Stimulated activated CD4-positive, alpha-beta T cell treated with anti-CD3 and anti-CD28 coated beads, Interleukin-1b, Interleukin-23, amount 100 ng/mL, for 24 hours (primary cell): ENCODE measurements at places on chromosomes 5 and 9.

GRCh38 chr5:151296478-151296830 lies 7.1 kb downstream of the SLC36A3 start:
- DNase-seq, result no peak

DNA sequence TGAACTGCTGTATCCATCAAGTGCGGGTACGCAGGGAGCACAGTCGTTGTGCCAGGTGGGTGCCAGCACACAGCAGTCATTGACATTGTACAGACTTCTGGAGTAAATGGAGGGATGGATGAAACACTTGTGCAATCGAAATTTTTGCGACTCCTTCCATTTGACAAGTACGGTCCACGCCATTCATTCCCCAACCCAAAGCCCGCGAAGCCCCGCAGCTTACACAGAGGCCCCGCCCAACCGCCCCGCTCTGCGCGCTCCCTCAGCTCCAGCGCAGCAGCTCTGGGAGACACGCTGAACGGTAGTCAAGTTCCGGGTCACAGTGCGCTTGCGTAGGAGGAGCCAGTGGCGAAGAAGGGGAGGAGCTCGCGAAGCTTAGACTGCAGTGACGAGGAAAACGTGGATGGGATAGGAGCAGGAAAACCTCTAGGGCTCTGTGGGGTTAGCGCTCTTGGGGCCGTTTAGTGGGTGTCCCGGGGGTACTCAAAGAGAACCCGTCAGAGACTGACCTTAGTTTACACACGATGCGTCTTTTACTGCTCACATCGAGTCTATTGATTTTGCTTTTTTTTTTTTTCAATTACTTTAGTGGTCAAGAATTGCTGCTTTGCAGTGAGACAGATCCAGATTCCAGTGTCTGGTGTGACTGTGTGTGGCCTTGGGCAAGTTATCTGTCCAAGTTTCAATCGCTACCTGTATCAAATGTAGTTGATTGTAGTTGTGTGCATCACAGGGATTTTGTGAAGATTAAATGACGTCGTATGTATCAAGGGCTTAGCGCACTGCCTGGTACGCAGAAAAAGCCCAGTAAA lies 15.3 kb upstream of the MSANTD3 start:
- DNase-seq, result peak; percentile 86

- no peak for DNase-seq
Observed at GRCh38 chr5:73826301-73827105, 200.5 kb downstream of the ARHGEF28 start.

DNA sequence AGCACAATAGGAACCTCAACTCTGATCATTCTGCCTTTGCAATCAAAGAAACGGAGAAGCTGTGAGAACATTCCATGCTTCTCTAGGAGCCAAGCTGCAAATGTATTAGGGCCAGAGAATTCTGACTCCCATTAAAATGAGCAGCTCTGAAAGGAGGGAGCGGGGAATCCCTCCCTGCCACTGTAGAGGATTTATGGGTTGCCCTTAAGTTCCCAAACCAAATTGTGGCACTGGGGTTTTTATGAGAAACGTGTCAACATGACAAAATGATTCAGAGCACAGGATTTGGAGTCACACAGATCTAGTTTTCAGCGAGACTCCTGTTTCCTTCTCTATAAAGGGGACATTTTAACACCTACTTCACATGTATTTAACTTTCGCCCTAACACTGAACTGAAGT lies 1.8 kb downstream of the IL6ST start:
- no peak for DNase-seq

DNA sequence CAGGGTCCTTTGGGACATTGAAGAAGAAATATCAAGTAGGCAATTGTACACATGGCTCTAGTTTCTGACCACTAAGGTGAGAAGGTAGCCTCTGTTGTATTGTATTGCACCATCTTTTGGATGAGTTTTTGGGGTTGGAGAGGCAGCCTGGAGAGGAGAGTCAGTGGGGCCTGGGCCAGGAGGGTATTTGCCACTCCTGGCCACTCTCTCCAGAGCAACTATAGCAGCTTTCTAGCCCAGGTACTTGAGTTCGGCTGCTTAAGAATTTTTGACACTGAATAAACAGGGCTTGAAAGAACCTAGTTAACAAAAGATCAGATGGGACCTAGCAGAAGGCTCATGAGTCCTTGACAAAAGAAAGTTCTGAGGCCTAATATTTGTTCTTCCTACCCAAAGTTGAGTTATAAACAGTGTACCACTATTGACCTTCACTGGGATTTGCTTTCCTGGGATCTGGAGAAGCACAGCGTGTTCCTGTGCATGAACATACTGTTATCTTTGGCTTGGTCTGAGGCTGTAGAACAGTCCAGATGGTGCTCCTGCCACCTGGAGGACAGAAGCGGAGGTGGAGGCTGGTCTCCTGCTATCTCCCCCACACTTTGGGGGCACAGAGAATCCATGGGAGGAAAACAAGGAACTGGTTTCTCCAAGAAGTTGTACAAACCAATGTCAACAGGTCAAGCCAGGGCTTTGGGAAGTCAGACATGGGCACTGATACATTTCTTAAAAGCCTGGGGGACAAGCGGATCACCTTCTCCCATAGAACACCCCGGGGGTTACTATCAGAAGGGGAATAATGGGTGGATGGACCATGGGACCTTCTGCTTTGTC lies 110.4 kb upstream of the LIFR start:
- DNase-seq, result no peak

- DNase-seq, result no peak
Observed at GRCh38 chr5:54062958-54063357, 247.4 kb downstream of the ARL15 start.

- no peak for DNase-seq
Observed at GRCh38 chr5:177576169-177576568, 15.8 kb upstream of the TMED9 start.

DNA sequence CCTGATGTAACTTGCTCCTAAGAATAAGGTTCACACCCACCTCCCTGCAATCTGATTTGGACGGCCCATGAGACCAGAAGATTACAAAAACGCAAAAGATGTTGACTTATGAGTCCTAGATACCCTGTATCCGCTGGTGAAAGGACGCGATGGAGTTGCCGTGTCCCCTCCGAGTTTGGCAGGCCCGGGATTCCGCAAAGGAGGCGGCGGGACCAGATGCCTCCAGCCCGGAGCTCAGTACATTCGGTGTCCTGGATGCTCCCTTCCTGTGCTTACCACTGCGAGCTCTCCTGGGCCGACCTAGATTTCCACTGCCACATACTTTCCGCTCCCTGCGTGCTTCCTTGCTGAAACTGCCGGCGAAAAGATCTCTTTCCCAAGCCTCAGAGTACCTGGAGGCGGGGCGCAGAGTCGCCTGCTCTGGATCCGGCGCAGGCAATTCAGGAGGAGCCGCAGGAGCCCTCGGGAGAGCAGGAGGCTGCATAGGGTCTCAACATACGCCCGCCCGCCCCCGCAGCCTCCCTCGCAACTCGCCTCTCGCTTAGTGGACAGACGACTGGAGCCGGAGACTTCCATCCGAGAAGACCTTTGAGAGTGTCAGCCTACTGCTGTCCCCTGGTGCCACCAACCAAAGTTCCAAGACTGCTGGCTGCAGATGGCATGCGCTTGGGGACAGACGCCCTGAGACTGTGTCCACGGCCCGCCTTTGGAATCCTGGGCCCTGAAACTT lies 39.8 kb downstream of the ANXA2R start:
- DNase-seq, result no peak

GRCh38 chr9:18829873-18830272 lies 203.1 kb downstream of the SAXO1 start:
- DNase-seq, result no peak

GRCh38 chr5:6359555-6360322 lies 18.6 kb downstream of the MED10 start:
- DNase-seq, result no peak

GRCh38 chr9:107636571-107637381 lies 147.2 kb upstream of the KLF4 start:
- no peak for DNase-seq

GRCh38 chr5:37552770-37553719 lies 173.9 kb downstream of the WDR70 start:
- DNase-seq, result no peak

DNA sequence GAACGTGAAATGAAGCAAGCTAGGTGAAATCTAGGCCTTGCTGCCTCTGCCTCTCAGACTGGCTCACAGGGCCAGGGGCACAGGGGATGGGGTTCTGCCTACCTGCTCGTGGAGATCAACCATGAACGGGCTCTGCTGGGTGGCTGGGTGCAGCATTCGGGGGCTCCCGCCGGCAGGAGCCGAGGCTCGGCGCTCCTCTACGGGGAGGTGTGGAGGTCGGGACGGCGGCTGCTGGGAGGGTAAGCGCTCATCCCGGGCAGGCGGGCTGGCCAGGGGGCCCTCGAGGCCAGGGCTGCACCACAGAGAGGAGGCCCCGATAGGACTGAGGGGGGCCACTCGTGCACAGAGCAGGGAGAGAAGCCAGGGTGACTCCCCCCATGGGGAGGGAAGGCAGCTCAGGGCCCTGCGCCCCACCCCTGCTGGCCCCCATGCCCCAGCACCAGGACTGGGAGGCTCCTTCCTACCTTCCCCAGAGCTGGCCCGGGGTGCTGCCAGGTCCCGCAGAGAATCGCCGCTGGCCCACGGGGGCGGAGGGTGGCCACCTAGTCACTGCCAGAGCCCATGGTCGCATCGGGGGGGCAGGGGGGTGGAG lies 5.2 kb downstream of the RNF44 start:
- DNase-seq, result no peak

- no peak for DNase-seq
Observed at GRCh38 chr9:89626741-89627265, 22.0 kb downstream of the GADD45G start.

DNA sequence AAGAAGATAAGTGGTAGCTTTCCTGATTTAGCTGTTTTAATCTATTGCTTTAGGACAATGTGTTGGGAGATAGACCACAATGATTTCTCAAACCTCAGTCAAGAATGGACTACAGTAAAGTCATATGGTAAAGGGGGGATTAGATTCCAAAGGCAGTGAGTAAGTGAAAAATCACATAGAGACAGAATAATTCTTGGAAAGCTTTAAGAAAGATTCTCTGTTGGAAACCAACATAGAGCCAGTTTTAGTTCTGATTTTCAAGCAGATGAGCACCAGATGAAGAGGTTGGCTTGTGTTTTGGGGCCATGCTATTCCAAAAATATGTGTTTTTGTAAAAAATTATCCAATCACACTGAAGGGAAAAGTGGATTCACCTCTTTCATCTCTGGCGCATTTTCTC lies 256.8 kb upstream of the RPS23 start:
- no peak for DNase-seq

DNA sequence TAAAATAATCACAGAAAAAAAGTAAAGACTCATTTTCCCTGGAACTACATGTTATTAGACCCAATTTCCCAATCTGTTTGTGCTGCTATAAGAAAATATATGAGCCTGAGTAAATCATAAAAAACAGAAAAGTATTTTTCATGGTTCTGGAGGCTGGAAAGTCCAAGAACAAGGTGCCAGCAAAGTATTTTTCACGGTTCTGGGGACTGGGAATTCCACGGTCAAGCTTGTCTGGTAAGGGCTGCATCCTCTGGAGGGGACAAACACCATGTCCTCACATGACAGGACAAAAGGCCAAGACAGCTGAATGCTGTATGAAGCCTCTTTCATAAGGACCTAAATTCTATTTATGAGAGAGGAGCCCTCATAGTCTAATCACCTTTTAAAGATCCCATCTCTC lies 172.3 kb downstream of the PLPPR1 start:
- DNase-seq, result no peak
